ENCODE measurements at places on chromosomes 7 and 10. TPM values are rescaled to one million over a fixed set of nuclear protein-coding genes. Genes with fewer than 3 reads are reported as not detected.

GRCh38 chr10:32437334-32437733, 8.6 kb upstream of the CCDC7 start:
- DNase-seq = no peak

GRCh38 chr7:5711409-5711808, 70.1 kb downstream of the RNF216 start:
- no peak for DNase-seq

GRCh38 chr10:113891476-113891875, 37.0 kb downstream of the NHLRC2 start:
- DNase-seq = no peak

DNA sequence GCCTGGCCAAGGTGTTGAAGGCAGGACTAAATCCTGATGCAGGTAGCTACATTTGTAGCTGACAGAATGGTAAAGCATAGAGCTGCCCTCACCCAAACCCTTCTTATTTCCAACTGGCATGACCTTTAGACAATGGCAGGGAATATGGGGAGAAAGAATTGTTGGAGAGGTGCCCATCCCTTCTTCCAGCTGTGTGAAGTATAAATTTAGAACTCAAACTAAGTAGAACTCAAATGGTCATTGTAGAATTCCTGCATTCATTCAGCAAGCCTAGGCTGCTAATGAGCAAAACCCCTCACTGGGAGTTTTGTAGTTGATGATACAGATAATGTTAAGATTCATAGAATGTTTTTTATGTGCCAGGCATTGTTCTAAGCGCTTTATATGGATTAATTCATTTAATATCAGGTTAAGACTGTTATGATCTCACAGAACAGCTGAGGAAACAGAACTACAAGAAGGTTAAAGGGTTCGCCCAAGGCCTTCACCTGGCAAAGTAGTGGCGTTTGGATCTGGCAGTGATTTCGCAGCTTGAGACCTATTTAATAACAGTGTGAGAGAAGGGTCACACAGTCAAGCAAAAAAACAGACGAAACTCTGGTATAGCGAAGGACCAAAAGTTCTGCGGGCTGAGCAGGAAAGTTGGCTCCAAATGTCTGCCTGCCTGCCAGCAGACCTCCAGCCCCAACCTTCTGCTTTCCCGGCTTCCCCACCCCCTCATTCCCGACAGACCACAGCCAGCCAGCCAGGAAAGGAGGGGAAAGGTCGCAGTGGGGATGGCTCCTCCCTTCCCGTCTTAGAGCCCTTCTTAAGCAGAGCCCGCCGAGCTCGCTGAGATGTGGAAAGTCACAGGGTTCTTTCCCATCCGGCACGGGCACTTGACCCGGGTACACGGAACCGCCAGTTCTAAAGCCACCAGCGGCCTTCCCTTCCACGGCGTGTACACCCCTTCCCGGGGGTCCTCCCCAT, 1.6 kb upstream of the HILPDA start:
- no peak for DNase-seq

DNA sequence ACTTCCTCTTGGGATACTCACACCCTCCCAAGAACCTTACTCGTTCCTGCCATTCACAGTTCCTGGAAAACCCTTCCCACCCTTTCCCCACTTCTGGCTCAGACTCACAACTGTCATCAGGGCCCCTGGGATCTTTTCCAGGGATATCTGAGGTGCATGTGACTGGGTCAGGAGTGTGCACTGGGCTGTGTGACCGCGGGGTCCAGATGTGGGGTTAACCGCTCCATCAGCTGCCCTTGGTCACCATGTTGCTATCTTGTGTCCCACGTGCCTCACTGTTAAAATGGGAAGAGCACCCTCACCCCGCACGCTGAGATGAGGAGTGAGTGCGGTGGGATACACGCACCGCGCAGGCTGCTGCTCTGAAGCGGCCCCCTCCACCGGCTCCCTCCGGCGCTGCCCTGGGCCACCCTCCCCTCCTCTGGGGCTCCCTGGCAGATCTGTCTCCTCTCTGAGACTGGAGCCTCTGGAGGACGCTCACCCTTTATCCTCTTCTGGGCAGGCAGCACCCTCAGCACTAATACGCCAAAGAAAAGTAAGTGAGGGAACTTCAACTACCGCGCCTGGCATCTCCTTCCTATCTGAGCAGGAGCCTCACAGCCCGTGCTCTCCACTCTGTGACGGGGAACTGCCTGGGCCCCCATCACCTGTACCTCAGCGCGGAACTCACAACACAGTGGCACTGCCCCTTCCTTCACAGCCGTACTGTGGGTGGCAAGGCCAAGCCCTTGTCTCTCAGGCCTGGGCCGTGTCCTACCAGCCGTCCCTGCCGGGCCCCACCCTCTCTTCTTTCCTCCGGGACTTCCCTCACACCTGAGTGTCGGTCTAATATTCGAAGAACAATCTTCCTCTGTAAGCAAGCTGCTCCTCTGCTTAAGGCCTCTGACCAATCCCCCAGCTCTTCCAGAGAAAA, 15.6 kb downstream of the COBL start:
- no peak for DNase-seq

DNA sequence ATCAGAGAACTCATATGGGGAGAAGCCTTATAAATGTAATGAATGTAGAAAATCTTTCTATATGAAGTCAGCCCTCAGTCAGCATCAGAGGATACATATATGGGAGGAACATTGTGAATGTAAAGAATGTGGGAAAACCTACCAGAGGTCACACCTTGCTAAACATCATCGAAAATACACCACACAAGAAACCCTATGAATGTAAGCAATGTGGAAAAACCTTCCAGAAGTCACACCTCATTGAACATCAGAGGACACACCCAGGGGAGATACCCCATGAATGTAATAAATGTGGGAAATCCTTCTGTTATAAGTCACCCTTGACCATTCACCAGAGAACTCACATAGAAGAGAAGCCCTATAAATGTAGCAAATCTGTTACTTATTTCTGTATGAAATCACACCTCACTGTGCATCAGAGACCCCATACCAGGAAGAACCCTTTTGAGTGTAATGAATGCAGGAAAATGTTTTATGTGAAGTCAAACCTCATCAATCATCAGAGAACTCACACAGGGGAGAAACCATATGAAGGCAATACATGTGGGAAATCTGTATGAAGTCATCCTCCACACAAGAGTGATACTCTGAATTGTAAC, 30.8 kb downstream of the ZNF12 start:
- no peak for DNase-seq

Gene CYP3A5
- not detected for total RNA-seq
